AG10803 (cell line): ENCODE measurements at places on chromosomes 12 and 14.
A peak's percentile ranks its signal among the peaks of the same experiment; 100 is the strongest.

GRCh38 chr12:48340943-48341342 is 9.8 kb downstream of the ZNF641 start:
- DNase-seq: no peak

GRCh38 chr14:68396461-68396860 is 396.4 kb downstream of the ZFP36L1 start:
- DNase-seq: no peak

GRCh38 chr14:22627506-22628263 is 16.5 kb downstream of the OR6J1 start:
- DNase-seq: no peak

DNA sequence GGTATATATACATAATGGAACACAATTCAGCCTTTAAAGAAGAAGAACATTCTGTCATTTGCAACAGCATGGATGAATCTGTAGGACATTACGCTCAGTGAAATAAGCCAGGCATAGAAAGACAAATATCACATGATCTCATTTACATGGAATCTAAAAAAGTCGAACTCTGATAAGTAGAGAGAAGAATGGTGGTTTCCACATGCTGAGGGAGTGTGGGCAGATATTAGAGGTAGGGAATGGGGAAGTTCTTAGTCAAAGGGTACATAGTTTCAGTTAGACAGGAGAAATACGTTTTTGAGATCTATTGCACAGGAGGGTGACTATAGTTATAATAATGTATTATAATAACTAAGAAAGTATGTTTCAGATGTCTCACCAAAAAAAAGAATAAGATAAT is 71.4 kb downstream of the ADAMTS20 start:
- no peak for DNase-seq

GRCh38 chr12:51951843-51952722 is 584 bp downstream of the ACVR1B start:
- DNase-seq: no peak

- DNase-seq: no peak
Observed at GRCh38 chr14:91061056-91061887, 831 bp upstream of the RPS6KA5 start.

GRCh38 chr12:50734409-50735263 is 29.3 kb upstream of the ATF1 start:
- peak; percentile 22 for DNase-seq

- DNase-seq: no peak
Observed at GRCh38 chr12:48054955-48055821, 50.7 kb downstream of the SENP1 start.

GRCh38 chr14:55705651-55706364 is 125.8 kb downstream of the KTN1 start:
- no peak for DNase-seq

GRCh38 chr14:92014040-92014439 is 25.8 kb downstream of the TRIP11 start:
- DNase-seq: peak; percentile 16

DNA sequence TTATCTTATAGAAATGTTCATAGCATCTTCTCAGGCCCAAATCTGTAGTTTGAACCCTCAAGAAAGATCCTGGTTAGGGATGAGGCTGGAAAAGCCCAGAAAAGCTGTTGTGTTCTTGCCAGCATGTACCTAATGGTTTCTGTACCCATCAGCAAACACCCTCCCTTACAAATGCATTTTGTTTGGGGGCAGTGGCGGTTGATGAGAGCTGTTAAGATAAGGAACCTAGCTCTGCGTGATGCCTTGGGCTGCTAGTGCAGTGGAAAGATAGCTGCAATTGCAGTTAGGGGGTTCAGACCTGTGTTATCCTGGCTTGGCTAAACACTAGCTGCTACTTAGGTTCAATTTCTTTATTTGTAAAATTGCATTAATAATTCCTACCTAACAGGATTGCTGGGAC is 3.6 kb downstream of the TPH2 start:
- DNase-seq: no peak

DNA sequence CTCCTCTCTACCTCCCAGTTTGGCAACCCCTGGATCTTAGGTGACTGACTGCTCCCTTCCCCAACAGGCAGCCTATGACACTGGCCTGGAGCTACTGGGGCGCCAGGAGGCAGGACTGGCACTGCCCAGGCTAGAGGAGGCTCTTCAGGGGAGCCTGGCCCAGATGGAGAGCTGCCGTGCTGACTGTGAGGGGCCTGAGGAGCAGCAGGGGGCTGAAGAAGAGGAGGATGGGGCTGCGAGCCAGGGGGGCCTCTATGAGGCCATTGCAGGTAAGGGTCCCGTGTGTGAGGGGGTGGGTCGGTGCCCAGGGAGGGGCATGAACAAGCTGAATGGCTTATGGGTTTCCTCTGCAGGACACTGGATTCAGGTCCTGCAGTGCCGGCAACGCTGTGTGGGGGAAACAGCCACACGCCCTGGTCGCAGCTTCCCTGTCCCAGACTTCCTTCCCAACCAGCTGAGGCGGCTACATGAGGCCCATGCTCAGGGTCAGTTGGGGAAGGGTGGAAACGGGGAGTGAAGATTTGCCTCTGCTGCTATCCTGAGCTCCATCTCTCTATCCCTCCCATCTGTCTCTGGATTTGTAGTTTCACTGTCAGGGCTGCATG is 2.2 kb downstream of the P3H3 start:
- DNase-seq: no peak

DNA sequence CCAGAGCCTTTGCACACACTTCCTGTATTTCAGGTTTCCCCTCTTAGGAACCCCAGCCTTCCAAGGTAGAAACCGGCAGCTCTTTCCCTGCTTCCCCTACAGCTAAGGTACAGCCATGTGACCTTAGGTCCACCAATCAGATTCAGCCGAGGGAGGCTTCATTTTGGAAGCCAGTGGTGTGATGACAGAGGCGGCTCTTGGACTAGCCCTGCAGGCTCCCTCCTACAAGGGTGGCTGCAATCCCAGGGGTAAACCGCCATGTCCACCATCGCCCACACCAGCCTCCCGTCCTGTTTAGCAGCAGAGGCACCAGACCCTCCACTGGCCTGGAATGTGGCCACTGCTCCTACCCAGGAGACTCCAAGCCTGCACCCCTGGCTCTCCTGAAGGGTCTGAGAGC is 65.6 kb downstream of the SERPINA3 start:
- no peak for DNase-seq

GRCh38 chr14:32047791-32048190 is 29.3 kb upstream of the ARHGAP5 start:
- DNase-seq: no peak
